ENCODE measurements at places on chromosomes 11 and 22.

DNA sequence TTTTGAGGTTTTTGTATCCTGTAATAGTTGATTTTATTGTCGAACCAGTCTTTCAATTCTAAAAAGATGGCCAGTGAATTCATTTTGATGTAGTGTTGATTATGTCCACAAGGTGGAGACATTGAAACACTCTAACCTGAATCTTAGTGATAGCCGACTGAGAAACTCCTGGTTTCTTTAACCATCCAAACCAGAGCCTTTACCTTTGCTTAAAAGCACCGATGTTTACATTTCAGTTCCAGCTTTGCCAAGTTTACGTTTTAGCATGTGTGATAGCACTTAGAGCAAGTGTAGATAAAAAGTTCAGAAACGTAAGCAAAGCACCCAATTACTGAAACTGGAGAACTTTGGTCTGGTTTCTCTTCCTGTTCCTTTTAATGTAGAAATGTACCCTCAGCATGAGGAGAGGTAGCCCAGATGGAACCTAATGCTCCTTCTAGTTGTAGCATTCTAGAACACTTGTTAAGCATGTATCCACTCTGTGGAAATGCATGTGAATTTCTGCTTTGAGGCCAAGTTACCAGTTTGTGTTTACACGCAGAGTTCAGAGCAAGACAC is 208.6 kb downstream of the DBX1 start:
- peak; percentile 82 for DNase-seq

DNA sequence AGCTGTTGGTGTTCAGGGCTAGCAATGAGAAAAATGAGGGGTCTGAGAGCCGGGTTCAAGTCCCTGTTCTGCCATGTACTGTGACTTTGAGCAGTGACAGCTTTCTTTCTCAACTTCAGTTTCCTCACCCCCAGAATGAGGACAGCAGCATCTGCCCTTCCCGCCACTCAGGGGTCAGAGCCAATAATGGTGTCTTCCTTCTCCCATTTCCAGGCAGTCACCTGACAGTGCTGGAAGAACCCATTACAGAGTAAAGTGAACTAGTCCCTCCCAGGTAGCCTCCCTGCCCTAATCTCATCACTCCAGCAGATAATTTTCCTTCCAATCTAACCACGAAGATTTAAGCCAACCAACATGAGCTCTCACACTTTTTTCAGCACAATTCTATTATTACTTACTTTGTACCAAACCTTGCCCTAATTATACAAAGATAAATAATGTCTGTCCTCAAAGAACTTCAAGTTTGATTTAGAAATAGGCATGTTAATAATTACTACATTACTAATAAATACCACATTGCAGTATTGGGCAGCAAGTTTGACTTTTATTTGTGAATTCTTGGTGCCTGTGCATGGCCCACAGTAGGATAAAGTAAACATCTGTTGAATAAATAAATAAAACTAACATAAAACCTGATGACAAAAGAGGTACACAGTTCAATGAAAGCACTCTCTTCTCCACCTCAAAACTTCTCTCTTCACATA is 61.0 kb downstream of the SERGEF start:
- DNase-seq, result no peak

DNA sequence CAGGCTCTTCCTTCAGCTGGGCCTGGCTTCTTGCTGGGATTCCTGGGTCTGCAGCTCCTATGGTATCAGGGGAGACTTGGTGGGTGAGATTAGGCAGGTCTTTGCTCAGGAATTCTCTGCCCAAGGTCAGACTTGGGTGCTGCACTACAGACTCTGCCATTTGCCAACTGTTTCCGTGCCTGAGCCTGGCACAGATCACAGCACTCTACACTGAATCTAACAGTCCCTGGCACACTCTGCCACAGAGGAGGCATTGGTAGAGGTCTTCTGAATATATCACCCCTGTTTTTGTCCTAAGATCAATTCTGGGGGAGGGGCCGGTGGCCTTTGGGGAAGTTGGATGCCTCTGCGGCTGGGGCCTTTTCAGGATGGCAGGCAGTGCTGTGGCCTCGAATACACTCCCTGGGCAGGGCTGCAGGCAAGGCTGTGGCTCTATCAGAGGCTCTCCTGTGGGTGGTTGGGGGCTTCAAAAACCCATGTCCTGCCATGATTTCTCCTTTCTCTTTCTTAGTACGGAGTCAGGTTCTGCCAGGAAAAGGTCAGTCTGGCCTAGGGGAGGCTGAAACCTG is 115.0 kb upstream of the NARS2 start:
- no peak for DNase-seq

GRCh38 chr22:44398856-44399837 is 86.4 kb upstream of the SHISAL1 start:
- DNase-seq, result no peak

DNA sequence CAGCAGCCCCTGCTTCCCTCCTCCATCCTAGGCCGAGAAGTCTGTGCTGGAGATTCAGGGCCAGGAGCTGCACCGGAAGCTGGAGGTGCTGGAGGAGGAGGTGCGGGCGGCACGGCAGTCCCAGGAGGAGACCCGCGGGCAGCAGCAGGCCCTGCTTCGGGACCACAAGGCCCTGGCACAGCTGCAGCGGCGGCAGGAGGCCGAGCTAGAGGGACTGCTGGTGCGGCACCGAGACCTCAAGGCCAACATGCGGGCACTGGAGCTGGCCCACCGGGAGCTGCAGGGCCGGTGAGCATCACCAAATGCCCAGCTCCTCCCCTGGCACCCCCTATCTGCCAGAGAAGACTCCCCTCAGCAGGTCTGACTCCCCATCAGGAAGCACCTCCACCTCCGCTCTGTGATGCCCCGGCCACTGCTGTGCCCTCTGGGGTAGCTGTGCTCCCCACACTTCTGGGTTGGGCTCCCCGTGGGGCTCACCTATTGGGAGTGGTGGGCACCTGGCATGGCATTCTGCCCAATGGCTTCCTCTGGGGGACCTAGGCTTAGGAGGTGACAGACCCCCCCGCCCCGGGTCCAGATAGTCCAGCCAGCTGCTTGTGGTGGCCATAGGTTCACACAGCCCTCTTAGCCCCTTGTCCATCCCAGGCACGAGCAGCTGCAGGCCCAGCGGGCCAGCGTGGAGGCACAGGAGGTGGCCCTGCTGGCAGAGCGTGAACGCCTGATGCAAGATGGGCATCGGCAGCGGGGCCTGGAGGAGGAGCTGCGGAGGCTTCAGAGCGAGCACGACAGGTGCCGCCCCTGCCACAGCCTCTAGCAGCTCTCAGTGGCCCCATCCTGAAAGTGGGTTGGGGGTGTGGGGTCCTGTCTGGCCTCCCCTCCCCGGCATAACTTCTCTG is 6.6 kb upstream of the RPS6KA4 start:
- DNase-seq, result no peak

DNA sequence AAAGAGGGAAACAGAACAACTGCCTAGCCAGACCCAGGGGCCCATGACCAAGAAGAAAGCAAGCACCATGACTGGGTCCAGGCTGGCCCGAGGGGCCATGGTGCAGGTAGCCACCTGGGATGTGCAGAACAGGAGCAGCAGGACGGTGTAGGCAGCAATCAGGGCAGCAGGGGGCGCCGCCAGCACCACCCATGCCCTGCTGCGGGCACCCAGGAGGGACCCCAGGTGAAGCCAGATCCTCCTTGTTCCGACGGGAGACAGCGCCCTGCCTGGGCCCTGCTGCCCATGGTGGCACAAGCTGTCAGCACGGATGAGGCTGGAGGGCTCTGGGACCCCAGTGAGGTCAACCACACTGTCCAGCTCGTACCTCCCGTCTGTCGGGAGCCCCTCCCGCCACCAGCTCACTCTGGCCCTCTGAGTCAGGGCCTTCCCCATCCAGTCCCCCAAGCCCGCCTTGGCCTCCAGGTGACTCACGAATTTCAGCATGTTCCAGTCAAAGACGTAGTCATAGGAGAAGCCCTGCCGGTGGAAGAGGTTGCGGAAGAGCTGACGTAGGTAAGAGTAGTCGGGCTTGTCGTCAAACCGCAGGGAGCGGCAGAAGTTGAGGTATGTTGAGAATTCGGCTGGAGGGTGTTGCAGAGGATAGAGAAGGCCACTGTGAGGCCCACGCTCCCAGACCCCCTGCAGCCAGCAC is 18.8 kb downstream of the CSNK1E start:
- peak; percentile 68 for DNase-seq

DNA sequence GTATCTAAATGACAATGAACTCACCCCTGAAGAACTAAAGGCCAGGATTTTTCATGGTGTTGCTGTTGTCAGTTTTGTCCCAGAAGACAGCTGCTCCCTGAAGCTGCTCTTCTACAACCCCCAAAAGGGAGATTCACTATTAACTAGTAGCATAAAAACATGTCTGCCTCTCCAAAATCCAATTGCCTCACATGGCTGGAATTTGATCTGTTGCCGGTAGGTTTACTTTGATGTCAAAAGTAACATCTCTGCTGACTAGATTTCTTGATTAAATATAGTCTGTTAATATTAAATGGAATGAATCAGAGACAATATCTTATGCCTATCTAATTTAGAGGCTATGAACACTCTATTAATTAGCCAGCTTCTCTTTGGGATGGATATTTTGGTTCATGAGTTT is 425.4 kb downstream of the ETS1 start:
- no peak for DNase-seq

DNA sequence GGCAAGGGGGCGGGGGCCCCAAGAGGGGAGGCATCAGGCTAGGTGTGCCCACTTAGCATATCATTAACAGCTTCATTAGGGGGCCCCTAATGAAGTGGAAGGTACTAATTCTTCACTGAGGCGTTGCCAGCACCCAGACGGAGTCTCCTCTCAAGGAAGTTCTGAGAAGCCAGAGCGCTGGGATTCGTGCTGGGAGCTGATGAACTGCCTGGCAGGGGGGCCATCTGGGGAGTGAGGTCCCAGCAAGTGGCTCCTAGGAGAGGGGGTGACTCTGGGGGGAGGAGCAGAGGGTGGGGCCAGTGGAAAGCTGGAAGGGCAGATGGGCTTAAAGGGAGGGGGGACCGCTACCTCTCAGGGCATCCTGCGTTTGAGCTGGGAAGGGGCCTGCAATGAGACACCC is 29.8 kb downstream of the DAGLA start:
- no peak for DNase-seq

GRCh38 chr11:31974366-31975136 is 116.3 kb upstream of the RCN1 start:
- DNase-seq, result no peak

DNA sequence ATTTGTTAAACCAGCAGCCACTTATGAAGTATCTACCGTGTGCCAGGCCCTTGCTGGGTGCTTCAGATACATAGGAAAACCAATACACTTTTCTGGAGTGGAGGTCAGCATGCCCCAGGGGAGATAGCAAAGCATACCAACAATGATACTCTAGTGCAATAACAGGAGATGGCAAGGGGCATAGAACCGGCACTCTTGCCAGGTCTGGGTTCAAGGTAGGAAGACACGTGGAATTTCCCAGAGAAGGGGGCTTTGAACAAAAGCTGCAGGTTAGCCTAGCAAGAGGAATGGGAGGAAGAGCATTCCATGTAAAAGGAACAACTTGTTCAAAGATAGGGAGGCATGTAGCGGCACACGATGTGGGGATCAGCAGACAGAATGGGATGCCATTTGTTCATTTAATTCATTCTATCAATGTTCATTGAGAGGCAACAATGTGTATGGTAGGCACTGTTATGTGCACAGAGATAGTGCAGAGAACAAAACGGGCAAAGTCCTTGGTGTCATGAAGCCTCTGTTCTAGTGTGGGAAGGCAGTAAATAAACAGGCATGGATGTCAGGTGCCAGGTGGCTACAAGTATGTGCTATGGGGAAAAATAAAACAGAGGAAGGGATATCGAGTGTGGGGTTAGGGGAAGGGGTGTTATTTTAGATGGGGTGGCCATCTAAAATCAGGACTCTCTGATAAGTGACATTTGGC is 162.6 kb upstream of the E2F8 start:
- DNase-seq, result no peak

GRCh38 chr22:30408388-30409102 is 11.7 kb downstream of the SEC14L2 start:
- no peak for DNase-seq

DNA sequence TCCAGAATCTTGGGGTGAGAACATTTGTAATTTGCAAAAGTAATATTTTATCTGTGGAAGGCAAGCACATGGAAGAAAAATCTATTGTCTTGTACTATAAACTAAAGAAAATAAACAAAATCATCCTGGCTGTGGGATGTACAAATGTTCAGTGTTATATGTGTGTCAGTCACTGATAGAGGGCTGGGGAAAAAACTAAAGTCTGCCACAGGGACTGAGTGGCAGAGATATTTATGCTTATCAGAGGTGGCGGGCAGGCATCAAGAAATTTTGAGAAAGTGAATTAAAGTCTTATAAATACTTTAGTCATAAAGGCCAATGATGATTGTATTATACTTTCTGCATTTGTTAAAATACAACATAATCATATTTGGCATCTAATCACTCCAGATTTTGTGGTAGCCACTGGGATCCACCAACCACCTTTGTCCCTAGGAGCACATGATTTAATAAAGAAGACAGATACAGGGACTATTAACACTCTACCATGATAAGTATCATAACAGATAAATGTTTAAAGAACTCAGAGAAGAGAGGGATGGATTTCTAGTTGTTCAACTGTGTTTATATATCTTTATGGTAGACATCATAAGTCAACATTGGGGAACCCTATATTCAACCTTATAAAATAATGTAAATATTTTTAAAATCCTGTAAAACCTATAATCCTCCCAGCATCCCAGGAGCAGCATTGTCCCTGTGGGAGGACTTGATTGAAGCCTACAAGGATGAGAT is 2.6 kb upstream of the ENDOD1 start:
- no peak for DNase-seq

- DNase-seq, result no peak
Measured at GRCh38 chr22:29125844-29126243, 53.0 kb downstream of the KREMEN1 start.

GRCh38 chr11:70445605-70446004 is 47.3 kb downstream of the CTTN start:
- DNase-seq, result no peak

Data from umbilical cord (tissue), 2 donors.